ENCODE measurements at places on chromosomes 6 and 20.

DNA sequence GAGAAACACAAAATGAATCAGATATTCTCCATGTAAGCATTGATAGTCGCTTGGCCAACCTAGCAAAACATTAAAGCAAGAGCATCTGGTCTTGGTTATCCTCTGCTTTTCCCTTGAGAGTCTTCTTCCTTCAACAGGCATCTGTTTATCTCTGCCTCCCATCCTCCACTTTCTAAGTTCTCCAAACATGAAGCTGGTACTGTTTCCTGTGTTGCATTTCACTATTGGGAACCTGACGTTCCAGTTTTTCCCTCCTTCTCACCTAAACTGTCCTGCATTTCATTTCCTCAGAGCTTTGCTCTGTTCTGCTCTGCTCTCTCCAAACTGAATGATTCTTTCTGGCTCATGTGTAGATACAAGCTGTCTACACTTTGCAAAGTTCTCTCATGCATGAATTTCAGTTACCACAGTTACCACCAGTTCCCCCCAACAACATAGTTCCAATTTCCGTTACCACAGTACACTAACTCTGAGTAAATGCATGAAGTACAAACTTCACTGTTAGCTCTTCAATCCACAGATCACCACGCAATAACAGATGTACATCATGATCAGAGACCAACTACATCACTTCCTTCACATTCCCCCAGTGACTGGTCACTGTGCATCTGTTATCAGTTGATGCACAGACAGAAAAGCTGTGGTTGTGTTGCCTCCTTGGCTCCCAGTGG lies 86.7 kb upstream of the F13A1 start:
- no peak for DNase-seq

DNA sequence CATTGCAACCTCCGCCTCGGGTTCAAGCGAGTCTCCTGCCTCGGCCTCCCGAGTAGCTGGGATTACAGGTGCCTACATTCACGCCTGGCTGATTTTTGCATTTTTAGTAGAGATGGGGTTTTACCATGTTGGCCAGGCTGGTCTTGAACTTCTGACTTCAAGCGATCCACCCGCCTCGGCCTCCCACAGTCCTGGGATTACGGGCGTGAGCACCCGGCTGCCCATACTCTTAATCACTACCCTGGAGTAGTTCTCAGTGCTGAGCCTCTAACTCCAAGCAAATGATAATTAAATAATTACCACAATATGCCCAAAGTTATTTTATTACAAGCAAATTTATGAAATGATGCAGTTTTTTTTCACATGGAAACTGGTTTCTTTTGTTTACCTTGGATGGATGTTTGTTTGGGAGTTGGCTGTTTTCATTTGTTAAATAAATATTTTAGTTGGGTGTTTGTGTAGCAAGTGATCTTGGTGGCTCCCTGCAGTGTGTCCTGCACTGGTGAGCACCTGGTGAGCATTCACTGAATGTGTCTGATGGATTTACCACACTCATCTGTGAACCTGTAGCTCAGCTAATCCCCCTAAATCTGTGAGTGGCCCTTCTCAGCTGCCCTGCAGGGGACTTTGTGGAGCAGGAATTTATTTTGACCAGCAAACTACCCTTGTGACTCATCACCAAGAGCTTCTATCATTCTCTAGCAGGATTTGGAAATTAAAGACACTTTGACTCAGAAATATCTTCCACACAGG lies 36.9 kb downstream of the UTRN start:
- no peak for DNase-seq

- no peak for DNase-seq
Observed at GRCh38 chr6:11236076-11236750, 3.7 kb upstream of the NEDD9 start.

DNA sequence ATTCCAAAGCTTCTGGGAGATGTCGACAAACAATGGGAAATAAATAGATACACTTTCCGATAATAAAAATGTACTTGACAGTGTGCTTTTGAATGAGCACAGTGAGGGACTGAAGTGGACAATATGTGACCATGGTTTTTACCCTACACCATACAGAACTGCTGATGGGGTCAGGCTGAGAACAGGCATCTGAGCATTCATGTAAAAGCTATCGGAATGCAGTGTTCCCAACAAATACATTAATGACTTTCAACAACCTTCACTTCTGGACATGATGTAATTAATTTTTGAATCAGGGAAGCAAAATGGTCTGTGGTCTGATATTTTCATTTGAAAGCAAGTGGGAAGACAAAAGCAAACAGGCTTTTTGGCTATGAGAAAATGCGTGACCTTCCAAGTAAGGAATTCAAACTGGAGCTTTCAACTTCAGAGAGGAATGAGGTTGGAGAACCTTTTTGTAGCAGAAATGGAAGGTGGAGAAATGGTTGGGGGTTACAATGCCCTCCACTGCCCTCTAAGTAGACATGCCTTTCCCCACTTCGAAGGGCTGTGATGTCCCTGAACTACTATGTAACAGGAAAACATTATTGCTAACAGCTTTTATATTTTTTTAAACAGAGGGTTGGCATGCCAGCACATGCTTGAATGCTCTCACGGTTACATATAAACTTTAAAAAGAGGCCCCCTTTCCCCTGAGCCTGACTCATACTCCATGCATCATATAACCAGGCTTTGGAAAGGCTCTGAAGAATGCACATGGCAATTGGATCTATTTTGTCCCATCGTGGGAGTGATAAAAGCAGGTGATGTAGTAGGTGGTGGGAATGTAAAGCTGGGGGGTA lies 203.5 kb upstream of the CITED2 start:
- no peak for DNase-seq

- DNase-seq = no peak
Observed at GRCh38 chr20:13228771-13229170, 7.7 kb downstream of the ISM1 start.

DNA sequence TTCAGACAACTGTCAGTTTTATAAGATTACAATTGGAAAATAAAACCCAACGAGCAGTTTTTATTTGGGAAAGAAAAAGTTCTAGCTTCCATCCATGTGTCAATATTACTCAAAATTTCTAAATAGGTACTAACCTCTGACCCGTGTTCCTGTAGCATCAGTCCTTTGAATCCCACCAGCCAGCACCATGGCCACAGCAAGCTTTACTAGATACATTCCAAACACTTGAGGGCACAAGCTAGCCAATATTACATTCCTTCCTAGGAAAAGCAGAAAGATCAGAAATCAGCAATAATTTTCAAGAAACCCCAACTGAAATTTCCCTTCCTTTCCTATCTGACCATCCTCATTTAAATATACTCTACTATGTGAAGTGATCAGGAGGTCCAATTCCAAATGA lies 19.2 kb downstream of the ASF1A start:
- no peak for DNase-seq

GRCh38 chr6:22113026-22113766 lies 183.6 kb downstream of the PRL start:
- DNase-seq = no peak
